ENCODE measurements at places on chromosomes 3 and 15.

DNA sequence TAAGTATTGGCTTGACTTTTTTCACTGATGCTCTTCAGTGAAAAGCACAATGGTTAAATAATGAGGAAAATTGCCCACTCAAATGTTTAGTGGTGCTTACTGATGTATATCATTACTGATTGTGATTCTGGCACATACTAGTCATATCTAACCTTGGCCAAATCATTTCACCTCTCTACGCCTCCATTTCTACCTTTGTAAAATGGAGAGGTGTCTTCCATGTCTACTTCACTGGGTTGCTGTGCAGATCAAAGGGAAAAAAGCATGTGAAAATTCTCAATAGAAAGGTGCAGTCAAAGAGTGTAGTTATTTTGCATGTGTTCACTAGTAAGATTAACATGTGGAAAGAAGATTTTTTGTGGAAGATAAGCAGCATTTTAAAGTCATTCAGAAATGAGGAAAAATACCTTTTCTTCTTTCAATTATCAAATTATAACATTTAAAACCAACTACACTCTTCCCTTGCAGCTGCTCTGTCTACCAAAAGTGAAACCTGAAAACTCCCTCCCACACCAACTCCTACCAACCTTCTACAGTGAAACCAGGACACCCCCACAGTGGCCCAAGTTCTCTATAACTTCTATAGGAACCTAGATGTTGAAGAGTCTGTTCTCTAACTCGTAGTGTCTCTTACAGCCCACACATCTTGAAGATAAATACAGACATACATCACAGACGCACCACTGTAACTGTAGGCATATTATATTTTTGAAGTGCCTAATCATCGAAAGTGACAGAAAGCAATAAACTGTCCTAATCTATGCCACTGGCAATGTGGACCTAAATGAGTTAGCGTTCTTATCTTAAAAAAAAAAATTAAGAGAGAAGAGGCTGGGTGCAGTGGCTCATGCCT lies 1.4 kb downstream of the CD200R1 start:
- DNase-seq: no peak

DNA sequence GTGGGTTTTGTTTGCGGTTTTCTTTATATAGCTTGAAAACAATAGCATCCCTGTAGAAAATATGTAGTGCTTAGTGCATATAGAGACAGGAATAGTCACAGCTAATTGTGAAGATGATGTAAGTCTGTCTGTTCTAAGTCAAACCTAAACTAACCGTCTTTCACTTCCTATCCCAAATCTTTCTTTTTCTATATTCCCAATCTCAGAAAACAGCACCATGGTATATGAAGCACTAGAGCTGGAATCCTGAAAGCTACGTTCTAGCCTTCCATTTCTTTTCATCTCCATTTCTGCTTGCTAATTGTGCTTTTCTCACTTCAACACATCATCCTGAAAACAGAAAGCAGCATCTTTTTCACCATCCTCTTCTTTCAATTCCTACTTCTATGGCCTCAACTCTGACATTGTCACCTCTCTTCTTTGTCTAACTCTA lies 1235.5 kb downstream of the ROBO2 start:
- no peak for DNase-seq

- no peak for DNase-seq
Observed at GRCh38 chr15:73440571-73440970, 2.4 kb upstream of the REC114 start.

- no peak for DNase-seq
Observed at GRCh38 chr3:142088522-142088921, 60.8 kb downstream of the TFDP2 start.

GRCh38 chr3:113744941-113745755 lies 901 bp downstream of the NAA50 start:
- DNase-seq: peak; percentile 80

- no peak for DNase-seq
Observed at GRCh38 chr15:48471073-48471472, 139.8 kb downstream of the DUT start.

GRCh38 chr3:19885468-19885867 lies 48.5 kb downstream of the EFHB start:
- DNase-seq: peak; percentile 6

DNA sequence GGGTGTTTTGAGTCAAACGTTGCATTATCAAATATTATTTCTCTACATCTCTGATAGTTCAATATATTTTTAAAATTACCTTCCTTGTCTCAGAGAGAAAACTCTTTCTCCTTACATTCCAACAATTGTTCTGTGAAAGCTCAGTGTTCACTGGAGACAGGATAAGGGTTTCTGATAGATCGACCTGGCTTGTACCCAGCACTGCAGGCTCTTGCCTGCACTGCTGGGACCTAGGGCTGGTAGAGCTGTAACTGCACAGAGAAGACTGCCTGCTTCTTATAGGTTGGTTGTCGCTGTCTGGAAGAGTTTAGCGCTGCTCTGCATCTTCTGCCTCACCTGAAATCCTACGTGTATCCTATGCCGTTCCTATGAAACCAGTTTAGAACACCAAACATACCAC lies 249.9 kb upstream of the LRTM1 start:
- no peak for DNase-seq

DNA sequence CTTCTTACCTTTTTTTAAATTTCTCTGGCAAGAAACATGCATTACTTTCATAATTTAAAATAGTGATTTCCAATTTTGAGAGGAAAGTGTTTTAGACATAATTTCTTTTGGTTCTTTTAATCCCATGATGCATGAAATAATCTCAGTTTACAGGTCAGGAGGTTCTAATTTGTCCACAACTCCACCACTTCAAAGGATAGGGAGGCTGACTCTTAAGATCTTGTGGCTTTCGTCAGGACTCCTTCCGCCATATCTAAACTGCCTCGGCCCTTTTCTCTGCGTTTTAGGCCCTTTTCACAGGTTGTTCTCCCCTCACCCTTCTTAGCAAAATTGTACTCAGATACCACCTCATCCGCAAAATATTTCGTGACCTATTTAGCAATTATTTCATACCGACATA lies 8.0 kb downstream of the DYNC1LI1 start:
- no peak for DNase-seq

DNA sequence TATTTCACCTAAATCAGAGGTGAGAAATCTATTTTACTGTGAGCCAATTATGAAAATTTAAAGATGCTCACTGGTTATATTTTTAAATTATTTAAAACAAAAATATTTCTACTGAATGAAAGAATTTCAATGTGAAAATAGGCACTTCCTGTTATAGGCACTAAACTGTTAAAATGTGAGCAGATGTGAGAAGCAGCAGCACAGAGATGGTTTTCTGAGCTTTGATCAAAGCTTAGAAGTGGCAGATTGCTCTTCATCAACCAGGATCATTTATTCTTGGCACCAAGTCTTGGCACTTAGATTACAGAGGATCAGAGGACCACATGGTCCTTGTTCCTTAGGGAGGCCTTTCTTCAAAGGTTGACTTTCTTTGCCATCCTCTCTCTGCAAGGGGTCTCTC lies 18.0 kb upstream of the TSC22D2 start:
- no peak for DNase-seq
